ELF-1 (cell line): ENCODE measurements at places on chromosomes 12 and 14.
A peak's percentile ranks its signal among the peaks of the same experiment; 100 is the strongest.

- no peak for DNase-seq
Measured at GRCh38 chr12:65934480-65935115, 110.3 kb downstream of the HMGA2 start.

DNA sequence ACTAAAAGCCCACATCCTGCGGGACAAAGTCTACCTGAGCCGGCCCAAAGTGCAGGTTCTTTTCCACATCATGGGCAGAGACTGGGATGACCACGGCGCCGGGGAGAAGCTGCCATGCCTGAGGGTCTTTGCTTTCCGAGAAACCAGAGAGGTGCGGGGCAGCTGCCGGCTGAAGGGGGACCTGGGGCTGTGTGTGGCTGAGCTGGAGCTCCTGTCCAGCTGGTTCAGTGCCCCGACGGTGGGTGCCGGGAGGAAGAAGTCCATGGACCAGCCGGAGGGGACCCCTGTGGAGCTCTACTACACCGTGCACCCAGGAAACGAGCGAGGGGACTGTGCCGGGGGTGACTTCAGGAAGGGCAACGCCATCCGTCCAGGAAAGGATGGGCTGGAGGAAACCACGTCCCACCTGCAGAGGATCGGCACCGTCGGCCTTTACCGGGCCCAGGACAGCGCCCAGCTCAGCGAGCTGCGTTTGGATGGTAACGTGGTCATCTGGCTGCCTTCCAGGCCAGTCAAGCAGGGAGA is 148.1 kb downstream of the TMEM132C start:
- no peak for DNase-seq

DNA sequence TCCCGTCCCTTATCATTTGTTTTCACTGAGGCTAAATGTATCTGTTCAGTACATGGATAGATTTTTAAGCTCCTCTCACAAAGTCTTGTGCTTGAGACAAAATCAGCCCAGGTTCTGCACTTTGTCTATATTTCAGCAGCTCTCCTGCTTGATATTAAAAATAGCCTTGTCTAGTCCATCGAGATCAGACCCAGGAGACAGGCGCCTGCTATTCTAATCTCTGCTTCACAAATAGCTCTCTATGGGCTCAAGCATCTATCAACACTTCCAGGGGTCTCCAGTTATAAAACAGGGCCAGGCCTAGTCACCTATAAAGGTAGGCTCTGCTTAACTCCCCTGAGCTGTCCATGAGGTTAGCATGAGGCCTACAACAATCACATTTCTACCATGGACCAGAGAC is 62.5 kb downstream of the ZFP36L1 start:
- DNase-seq = no peak

GRCh38 chr12:129073157-129073915 is 220.1 kb downstream of the GLT1D1 start:
- DNase-seq = no peak

- DNase-seq = peak; percentile 35
Measured at GRCh38 chr12:62191491-62192179, 68.6 kb upstream of the USP15 start.

- no peak for DNase-seq
Measured at GRCh38 chr14:95523051-95523814, 6.8 kb upstream of the SYNE3 start.

DNA sequence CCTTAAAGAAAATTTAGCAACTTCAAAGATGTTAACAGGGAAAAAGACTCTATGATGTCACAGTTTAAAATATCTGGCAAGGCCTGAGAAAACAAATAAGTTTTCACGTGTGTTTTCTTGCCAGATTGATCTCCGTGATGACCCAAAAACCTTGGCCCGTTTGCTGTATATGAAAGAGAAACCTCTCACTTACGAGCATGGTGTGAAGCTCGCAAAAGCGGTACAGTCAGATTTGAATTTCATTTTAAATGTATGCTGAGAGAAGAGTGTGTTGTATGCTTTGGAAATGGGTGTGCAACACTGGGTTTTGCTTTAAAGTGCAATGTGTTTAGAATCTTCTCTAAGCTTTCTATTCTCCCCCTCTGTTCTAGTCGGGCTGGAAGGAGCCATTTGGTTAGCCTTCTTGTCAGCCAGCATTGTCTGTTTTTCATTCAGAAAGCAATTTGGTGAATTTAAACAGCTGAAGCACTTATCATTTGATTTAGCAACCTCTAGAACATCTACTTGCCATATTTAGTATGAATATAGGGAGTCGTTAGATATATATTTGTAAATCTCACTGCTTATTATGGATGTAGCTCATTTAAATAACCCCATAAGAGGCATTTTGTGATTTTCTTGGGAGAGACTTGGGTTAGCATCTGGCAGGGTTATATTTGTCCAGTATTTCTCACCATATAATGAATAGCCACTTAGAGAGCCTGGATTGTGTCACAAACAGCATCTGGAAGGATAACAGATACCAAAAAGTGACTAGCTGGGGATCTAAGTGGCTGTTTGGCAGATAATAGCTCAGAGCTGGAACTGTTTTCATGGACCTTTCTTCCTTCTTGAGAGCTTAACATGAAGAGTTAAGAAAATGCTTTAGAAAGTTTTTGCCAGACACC is 35.5 kb downstream of the GPHB5 start:
- peak; percentile 17 for DNase-seq

GRCh38 chr12:75568801-75569200 is 57.4 kb upstream of the KRR1 start:
- DNase-seq = no peak

DNA sequence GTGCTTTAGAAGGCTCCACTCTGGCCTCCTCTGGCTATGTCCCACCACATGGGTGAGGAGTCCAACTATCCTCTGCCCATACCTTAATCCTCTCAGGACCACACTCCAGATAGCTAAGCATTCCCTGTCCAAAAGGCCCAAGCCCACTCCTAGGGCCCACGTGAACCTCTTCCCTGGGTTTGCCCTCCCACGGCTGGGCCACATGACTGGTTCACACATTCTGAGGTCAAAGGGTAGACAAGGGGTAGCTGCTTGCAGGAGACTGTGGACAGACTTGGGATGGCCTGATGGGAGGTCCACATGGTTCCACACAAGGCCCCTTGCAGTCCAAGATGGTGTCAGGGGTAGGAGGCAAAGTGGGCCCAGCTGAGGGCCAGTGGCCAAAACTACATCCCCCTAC is 6.0 kb upstream of the PCK2 start:
- no peak for DNase-seq

DNA sequence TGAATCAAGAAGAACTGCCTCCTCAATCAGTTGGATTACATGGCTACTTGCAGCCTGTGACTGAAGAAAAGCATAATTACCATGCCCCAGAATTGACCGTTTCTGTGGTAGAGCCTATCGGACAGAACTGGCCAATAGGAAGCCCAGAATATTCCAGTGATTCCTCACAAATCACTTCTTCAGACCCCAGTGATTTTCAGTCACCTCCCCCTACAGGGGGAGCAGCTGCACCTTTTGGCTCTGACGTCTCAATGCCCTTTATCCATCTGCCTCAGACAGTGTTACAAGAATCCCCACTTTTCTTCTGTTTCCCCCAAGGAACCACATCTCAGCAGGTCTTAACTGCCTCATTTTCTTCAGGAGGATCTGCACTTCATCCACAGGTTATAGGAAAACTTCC is 80.8 kb downstream of the RAD52 start:
- DNase-seq = peak; percentile 14
